ENCODE measurements at places on chromosomes 13 and 19.

DNA sequence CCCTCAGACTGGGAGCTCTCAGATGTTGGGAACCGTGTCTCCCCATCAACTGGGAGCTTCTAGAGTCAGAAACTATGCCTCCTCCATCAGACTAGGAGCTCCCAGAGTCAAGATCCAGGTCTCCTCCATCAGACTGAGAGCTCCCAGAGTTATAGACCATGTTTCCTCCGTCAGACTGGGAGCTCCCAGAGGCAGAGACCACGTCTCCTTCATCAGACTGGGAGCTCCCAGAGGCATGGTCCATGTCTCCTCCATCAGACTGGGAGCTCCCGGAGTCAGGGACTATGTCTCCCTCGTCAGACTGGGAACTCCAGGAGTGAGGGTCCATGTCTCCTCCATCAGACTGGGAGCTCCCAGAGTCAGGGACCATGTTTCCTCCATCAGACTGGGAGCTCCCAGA, 10.0 kb downstream of the CEACAM16 start:
- DNase-seq, result no peak

GRCh38 chr13:30870049-30870884, 35.8 kb upstream of the MEDAG start:
- peak; percentile 100 for DNase-seq

DNA sequence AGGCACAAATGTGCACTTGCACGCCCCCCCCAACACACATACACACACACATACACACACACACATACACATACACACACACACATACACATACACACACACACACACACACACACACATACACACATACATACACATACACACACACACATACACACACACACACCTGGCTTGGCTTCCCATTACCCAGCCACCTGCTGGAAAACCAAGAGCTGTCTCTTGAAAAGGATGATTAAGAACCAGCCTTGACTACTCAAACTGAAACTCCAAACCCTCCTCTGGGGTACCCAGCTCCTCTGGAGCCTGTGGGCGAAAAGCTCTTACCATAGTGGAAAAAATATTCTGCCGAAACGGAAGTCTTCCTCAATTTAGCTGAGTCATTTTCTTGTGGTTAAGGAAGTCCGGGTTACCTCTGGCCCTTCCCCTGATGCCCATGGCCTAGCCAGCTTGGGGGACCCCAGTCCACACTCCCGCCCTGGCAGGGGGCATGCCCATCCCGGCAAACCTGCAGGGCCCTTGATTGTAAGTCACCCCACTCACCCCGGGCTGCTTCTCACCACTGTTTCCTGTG, 21.9 kb downstream of the CEBPA start:
- no peak for DNase-seq

GRCh38 chr19:55258476-55258827, 365 bp downstream of the PPP6R1 start:
- DNase-seq, result no peak

DNA sequence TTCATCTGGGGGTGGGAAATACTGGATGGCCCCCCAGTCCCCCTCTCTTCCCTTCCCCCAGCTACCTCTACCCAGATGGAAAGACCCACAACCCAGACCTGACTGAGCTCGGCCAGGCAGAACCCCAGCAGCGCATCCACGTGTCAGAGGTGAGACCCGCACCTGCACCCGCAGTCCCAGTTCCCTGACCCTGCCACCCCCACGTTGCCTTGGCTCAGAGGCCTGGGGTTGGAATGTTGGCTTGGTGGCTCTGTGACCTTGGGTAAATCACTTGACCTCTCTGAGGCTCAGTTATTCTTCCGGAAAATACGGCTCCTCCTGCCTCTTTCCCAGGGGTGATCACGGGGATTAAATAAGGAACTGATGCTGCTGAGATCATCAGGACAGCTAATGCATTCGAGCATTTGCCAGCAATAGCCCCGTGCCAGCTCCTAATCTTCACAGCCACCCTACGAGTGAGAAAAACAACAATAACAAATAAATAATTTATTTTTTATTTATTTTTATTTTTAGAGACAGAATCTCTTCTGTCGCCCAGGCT, 12.3 kb downstream of the CBLC start:
- no peak for DNase-seq

DNA sequence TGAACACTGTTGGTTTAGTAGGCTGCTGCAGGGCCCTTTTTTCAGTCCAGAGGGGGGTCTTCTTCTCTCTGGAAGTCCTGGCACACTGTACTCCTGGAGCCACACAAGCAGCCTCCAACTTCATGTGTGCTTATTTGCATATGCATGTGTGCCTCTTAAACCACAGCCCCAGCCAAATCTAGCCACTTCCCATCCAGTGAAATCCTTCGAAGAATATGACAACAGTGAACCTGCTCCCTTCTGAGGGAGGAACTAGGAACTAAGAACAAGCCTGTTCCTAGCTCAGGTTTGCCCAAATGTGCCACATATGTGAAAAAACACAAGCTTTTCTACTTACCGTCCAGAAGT, 348.5 kb downstream of the FOXO1 start:
- no peak for DNase-seq

- DNase-seq, result no peak
Observed at GRCh38 chr13:71787414-71787813, 79.6 kb downstream of the DACH1 start.

- DNase-seq, result peak; percentile 11
Observed at GRCh38 chr19:39246951-39247669, 1.5 kb downstream of the IFNL4 start.

DNA sequence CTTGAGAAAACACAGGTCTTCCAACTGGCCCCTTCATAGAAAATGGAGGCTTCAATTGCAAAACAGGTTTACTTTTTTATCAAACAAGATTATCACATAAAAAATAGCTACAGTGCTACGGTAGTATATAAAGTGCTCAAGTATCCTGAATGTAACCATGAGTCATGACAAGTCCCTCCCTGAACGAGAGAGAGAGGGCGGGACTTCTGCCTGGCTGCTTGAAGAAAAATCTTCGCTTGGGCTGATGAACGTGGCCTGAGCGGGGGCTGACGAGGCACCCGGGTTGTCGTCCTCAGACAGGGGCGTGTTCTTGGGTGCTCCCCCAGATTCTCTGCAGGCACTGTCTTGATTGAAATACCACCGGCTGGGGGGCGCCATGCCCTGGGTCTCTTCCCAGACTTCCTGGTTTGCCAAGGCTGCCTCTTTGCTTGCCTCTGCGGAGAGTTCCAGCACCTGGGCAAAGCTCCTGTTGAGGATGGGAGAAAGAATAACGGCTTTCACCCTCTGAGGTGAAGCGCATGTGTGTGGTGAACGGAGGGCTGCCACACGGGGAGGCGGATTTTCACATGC, 23.2 kb upstream of the CPAMD8 start:
- DNase-seq, result peak; percentile 41

GRCh38 chr13:40115426-40115825, 460.0 kb downstream of the COG6 start:
- DNase-seq, result no peak

GRCh38 chr13:26964278-26965250, 204.0 kb upstream of the GPR12 start:
- no peak for DNase-seq

DNA sequence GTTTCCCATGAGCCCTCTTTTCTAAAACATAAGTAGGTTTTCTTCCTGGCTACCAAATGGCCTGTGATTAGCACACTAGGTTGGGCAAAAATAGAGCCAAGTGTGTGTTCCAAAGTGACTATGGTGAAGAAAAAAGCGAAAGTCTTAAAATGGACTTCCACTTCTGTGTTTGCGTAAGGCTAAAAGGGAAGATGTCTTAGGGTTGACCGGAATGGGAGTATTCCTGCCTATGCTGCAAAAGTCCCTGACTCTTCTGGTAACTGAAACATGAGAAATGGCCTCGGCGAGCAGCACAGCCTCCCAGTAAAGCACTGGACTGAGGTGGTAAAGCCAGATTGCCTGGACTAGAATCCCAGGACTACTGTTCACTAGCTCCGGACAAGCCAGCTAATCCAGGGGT, 2.4 kb upstream of the FPR1 start:
- no peak for DNase-seq

DNA sequence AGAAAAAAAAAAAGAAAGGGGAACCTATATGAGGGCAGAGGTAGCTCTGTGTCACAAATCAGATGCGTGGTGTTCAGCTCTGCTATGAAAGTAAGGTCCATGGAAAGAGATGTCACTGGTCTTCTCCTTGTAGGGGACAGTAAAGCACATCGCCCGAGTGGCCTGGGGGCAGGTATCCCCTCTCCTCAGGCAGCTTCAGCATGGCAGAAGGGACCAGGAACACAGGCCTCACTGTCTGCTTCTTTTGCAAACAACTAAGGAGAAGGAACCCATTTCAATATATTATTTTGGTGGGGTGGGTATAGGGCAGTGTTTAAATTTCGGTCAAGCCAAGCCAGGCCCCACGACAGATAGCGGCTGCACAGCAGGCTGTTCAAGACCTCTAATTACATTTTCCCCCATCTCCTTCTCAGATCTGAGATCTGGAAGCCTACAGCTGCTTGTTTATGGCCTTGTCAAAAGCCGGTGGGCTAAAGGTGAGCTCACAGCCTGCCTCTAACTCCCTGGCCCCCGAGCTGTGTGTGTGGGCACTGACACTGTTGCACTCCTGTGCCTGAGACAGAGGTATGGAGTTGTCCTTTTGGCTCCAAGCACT, 72.8 kb downstream of the HSPH1 start:
- DNase-seq, result no peak

GRCh38 chr13:42035905-42036521, 12.4 kb upstream of the DGKH start:
- DNase-seq, result no peak

- no peak for DNase-seq
Observed at GRCh38 chr19:53642381-53643099, 10.7 kb downstream of the DPRX start.

DNA sequence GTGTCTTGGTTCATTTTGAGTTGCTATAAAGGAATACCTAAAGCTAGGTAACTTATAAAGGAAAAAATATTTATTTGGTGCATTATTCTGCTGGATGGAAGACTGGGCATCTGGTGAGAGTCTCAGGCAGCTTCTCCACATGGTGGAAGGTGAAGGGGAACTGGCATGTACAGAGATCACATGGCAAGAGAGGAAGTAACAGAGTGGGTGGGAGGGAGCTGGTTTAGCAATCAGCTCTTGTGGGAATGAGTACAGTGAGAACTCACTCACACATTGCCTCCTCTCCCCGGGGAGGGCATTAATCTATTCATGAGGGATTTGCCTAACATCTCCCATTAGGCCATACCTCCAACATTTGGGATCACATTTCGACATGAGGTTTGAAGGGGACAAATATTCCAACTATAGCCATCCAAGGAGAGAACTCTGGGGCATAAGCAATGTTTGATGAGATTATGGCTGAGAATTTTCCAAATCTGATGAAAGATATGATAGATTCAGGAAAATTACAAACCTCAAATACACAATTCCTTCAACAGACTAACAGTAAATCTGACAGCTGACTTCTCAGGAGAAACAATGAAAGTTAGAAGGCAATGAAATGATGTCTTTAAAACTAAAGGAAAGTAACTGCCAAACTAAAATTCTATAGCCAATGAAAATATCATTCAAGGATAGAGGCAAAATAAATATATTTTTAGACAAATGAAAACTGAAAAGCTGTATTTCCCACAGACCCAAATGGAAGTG, 52.5 kb downstream of the MTUS2 start:
- DNase-seq, result no peak

- DNase-seq, result peak; percentile 26
Observed at GRCh38 chr19:42216653-42217519, 591 bp downstream of the DEDD2 start.

- no peak for DNase-seq
Observed at GRCh38 chr13:93698016-93698613, 471.5 kb downstream of the GPC6 start.

- DNase-seq, result no peak
Observed at GRCh38 chr13:111396457-111396856, 76.0 kb downstream of the TEX29 start.

DNA sequence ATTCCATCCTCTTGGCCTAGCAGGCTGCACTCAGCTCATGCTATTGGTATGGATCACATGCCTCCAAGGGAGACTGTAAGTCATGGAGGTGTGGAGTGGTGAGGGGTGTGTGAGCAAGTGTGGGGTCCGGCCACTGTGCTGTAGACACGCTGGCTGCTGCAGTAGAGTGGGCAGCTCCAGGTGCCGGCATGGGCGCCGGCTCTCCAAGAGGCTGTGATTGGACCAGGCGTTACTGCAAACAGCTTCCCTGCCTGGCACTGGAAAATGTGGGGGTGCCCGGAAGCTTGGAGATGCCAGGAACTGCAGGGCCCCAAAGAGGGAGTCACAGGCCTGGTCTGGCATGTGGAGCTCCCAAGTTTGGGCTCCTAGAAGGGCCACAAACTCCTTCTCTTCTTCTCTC, 245.7 kb downstream of the GPC6 start:
- no peak for DNase-seq

GRCh38 chr19:48836089-48837017, at the start of gene HSD17B14:
TSS of gene HSD17B14 (minus strand) at chr19:48836491. CDS start at chr19:48836411, 80 bp downstream.
- DNase-seq, result peak; percentile 56

DNA sequence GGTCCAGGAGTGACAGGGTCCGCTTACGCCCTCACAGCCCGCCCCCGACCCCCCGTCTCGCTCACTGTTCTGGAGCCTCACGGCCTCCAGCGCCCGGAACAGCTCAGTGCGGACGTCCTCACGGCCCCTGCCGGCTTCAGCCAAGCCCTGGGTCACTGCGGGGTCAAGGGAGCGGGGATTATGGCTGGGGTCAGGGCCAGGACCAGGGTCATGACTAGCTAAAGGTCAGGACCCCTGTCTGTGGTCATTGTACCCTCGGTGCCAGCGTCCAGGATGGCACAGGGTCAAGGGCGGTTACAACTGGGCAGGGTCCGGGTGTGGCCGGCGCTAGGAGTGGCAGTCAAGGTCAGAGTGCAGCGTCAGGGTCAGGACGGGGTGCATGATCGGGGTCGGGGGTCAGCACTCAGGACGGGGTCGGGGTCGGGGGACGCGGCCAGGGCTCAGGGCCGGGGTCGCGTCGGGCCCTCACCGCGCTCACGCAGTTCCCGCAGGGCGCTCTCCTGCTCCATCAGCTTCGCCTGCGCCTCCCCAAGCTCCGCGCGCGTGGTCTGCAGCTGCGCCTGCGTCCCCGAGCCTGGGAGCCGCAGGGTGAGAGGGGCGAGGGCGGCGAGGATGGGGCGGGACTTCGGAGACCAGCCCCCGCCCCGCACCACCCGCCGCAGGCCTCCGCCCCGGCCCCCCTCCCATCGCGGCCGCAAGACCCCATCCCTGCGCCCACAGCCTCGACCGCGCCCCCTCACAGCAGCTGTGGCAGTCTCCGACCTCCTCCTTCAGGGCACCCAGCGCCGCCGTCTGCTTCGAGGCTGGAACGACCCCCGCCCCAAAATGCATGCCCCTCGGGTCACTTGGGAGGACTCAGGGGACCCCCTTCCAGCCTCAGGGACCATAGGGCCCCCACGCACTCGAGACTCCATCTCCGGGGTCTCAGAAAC, 1.4 kb downstream of the CLEC4G start:
- no peak for DNase-seq

DNA sequence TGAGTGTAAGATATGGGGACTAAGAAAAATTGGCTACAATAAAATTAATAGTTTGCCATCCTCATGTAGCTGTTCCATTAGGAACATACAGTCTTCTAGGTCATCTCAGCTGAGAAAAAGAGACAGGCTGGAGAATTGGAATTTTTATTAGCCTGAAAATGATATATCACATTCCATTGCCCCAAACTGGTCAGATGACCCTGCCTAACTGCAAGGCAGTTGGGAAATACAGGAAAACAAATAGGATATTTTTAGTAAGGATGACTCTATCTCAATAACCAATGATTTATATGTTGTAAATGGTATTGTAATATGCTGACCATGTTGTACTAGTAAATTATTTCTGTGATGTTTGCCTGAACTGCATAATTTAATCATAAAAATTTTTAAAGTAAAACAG, 673.8 kb downstream of the PCDH9 start:
- DNase-seq, result peak; percentile 48

Measured in fibroblast of skin of right quadriceps (primary cell).